Activated T-helper 1 cell treated with anti-CD3 and anti-CD28 coated beads, Interleukin-12 subunit alpha, Interleukin-12 subunit beta, Interleukin-2, Interleukin-4 antibody, amounts not matched to agents 30 ng/mL and 10 ng/mL and 1 ng/mL, durations not matched to agents 14 hours and 24 hours and 36 hours (primary cell): ENCODE measurements at places on chromosomes 13 and 19. TPM values are rescaled to one million over a fixed set of nuclear protein-coding genes. Genes with fewer than 3 reads are reported as not detected.

DNA sequence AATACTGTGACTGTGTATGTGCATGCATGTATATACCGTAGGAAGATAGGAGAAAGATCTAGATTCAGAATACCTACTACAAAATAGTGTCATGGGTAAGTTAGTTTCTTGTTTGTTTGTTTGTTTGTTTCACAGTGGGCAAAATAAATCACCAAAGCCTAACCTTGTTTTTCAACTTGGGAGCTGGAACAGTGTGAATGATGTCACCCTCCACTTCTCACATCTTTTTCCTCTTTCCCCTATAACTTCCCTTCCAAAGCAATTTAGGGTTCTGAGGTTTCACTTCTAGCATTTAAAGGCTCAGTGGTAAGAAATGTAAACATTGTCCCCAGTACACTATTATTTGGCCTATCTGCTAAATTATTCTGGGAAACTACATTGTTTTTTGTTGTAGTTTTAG is 5.4 kb downstream of the KCTD4 start:
- no peak for DNase-seq

GRCh38 chr19:36688058-36688457 is 646 bp downstream of the ZNF567 start:
- DNase-seq = no peak

DNA sequence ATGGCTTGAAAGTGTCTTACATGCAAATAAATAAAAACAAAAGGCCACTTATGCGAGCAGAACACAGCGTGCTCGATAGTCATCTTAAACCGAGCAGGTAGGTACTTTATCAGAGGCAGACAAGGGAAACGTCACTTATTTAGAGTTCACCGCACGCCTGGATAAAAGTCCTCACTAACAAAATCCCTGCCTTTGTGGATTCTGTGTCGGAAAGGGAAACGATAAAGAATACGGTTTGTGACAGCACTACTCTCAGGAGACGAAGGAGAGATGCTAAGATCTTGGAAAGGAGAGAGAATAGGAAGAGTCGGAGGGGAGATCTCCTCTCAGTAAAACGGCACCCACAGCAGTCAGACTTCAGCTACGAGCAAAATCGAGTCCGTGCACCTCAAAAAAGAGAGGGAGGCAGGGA is 581 bp downstream of the RCBTB1 start:
- DNase-seq = no peak

GRCh38 chr13:51525567-51526167 is 58.6 kb upstream of the WDFY2 start:
- no peak for DNase-seq

Gene GJA3
- not detected in 2 replicates for total RNA-seq

Gene FGF9
- total RNA-seq = 0.23 and 0.47 TPM in 2 replicates
